NCI-H748 treated with DMSO at 0.1 percent for 48 hours (cell line): ENCODE measurements at places on chromosomes 16 and 17.

DNA sequence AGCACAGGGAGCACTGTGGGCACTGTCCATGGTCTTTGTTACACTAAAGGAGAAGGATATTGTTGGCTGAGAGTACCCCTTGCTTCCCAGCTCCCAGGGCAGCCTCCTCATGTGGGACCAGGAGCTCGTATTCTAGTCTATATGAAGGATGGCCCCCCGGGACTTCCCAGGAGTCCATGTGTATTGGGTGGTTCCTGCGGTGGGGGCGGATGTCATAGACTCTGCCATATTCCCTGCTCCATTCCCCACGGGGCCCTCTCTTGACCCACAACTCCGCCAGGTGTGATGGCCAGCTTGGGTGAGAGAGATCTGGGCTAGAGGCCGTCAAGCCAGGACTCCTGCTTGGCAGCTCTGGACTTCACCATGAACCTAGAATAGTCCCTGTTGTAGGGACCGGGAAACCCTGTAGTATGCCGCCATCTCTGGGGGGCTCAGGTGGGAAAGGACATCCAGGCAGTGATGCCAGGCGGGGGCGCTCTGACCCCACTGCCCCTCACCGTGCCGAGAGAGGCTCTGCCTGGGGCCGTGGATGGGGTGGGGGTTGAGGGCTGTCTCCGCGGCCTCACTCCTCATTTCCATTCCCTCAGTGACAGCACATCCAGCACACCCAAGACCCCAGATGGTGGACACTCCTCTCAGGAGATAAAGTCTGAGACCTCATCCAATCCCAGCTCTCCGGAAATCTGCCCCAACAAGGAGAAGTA is 37.8 kb downstream of the OR1D5 start:
- no peak for DNase-seq

DNA sequence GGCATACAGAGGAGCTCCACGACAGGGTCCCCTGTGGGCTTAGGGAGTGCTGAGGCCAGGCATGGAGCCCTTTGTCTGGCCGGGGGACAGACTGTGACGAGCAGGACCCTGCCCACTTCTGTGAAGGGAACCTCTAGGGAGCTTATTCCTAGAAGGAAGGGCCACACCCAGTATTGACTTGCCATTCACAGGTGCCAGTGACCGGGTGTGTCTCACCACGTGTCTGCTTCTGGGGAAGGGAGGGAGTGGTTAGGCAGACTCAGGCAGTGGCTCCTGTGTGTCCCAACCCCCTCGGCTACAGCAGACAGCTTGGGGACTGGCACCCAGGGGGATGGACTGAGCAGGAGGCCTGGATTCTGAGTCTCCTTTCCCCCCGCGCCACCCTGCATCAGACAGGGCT is 57.2 kb downstream of the SOCS1 start:
- peak; percentile 31 for DNase-seq

DNA sequence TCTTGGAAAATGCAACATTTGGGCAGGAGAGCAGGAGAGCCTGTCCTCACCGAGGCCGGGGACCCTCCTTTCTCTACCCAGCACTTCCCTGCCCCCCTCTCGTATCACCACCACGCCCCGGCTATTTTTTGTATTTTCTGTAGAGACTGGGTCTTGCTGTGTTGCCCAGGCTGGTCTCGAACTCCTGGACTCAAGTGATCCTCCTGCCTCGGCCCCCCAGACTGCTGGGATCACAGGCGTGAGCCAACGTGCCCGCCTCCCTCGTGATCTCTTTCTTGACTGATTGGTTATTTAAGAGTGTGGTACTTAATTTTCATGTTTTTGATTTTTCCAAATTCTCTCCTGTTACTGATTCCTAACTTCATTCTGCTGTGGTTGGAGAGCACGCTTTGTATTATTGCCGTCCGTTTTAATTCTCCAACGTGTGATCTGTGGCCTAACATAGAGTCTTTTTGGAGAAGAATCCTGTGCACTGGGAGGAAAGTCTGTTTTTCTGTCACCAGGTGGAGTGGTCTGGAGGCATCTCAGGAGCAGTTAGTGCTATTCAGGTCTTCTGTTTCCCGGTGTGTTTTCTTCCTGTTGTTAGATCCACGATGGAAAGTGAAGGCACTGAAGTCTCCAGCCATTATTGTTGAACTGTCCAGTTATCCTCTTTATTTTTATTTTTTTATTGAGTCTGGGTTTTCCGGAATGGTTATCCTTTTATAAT is 40.4 kb downstream of the ZNF778 start:
- no peak for DNase-seq

GRCh38 chr17:80970044-80970761 is 21.4 kb upstream of the CHMP6 start:
- DNase-seq, result no peak

- no peak for DNase-seq
Observed at GRCh38 chr16:85529489-85530369, 83.4 kb upstream of the GSE1 start.

GRCh38 chr17:44023545-44024270 is 8.9 kb upstream of the TMEM101 start:
- no peak for DNase-seq

GRCh38 chr16:5756969-5757368 is 659.4 kb upstream of the EEF2KMT start:
- DNase-seq, result no peak

DNA sequence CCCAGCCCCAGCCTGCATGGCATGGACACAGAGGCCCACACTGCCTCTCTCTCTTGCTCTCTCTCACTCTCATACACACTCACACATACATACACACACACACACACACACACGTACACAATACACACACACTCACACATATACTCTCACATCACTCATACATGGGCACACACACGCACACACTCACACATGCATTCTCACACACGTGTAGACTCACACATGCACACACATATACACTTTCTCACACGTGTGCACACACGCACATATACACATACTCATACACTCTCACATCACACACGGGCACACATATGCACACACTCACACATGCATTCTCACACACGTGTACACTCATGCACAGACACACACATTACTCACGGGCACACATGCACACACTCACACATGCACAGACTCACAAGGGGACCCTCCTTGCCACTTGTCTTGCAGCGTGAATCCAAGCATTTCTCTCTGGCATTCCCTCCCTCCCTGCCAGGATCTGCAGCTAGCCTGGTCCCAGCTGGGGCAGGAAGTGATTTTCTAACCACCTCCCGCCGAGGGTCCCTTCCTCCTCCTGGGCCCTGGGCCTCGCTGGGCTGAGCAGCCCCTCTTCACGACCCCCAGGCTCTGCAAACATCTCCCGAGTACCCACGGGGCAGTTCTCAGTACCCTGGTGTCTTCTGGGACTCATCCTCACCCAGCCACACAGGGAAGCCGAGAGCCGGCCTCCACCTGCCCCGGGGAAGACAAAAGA is 37.5 kb downstream of the IL21R start:
- DNase-seq, result no peak

- DNase-seq, result no peak
Observed at GRCh38 chr16:81696961-81697615, 82.0 kb upstream of the PLCG2 start.

DNA sequence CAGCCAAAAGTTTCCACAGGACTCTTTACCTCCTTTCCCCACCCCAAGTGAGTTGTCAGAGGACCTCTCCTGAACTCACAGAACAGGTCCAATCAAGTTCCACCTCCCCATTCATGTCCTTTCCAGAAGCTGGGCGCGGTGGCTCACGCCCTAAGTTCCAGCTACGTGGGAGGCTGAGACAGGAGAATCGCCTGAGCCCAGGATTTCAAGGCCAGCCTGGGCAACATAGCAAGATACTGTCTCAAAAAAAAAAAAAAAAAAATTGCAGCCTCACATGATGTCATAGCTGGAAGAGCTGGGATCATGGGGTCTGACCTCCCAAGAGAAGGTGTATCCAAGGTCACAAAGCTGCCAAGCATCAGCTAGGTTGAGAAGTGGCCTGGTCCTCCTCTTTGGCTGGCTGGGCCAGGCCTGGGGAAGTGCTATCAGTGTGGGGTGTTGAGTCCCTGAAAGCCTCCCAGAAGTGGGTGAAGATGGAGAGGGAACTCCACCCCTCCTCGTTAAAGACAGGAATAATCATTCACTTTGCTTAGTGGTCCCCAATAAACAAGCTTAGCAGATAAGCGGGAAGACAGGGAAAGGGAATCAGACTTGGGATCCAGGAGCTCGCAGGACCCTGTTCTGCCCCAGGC is 5.5 kb upstream of the MNT start:
- no peak for DNase-seq

DNA sequence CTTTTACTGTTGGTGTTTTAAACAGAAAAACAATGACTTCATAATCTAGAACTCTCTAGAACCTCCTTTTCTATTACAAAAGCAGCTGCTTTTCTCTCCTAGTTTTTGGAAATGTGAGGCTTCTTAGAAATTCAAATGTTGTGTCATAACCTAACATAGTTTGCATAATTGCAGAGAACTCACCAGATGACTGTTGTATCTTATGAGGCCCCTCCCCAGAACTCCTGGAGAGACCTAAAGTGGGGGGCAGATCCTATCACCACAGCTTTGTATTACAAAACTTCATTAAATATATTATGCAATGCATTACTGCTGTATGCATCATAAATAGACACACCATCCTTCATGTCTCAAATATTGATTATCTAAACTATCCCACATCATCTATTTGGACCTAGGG is 538.7 kb upstream of the HSBP1 start:
- no peak for DNase-seq

DNA sequence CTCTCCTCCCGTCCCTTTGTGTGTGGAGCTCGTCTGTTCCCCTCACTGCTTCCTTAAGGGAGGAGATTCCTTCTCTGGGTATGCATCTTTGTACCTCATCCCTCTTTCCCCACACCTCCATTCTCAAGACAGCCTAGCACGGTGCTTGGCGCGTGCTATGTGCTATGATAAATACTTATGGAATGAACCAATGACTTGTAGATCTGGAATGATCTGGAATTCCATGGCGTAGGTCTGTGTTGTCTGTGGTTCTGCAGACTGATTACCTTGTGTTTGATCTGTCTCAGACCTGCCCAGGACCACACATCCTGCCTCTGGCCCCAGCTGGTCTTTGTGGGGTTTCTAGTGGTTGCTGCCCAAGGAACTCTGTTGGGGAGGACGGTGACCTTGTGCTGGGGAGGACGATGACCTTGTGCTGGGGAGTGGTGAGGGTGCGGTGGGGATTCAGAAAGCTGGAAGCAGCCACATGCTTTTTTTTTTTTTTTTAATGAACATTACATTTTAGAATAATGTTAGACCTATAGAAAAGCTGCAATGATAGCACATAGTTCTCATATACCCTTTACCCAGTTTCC is 33.5 kb upstream of the ETV4 start:
- DNase-seq, result no peak

- DNase-seq, result no peak
Observed at GRCh38 chr16:30088237-30088831, 3.4 kb downstream of the TBX6 start.

DNA sequence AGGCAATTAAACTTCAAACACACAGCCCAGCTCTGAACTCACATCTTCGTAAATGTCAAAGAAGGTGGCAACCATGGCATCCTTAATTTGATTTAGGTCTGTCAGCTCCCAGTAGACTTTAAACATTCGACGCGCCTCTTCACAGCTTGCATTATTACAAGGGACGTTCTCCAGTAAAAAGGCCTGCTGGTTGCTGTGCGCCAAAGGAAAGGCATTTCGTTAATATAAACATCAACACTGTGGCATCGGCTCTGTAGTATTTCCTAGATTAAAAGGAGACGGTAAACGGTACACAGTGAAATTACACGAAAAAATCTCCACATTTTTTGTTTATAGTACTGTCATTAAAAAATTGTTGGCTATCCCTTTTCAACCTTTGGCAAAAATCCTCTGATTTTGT is 116.8 kb upstream of the NETO2 start:
- no peak for DNase-seq

DNA sequence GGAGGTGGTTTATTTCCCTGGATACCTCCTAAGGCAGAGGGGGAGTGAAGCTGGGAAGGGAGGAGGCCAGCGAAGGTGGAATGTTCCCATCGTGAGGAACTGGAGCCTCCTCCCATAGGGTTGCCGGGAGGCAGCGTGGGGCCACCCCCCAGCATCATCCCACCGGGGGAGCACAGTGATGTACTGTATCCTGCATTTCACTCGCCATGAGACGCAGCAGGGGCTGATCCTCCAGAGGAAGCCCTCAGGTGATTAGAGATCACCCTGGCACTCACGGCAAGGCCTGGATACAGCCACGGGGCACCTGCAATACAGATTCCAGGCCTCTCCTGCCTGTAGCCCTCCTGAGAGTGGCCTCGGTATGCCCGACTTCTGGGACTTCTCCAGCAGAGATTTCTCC is 25.5 kb upstream of the BEAN1 start:
- DNase-seq, result no peak

GRCh38 chr16:19393226-19394111 is 24.2 kb upstream of the TMC5 start:
- DNase-seq, result no peak
